ENCODE measurements at places on chromosomes 6 and 20.

DNA sequence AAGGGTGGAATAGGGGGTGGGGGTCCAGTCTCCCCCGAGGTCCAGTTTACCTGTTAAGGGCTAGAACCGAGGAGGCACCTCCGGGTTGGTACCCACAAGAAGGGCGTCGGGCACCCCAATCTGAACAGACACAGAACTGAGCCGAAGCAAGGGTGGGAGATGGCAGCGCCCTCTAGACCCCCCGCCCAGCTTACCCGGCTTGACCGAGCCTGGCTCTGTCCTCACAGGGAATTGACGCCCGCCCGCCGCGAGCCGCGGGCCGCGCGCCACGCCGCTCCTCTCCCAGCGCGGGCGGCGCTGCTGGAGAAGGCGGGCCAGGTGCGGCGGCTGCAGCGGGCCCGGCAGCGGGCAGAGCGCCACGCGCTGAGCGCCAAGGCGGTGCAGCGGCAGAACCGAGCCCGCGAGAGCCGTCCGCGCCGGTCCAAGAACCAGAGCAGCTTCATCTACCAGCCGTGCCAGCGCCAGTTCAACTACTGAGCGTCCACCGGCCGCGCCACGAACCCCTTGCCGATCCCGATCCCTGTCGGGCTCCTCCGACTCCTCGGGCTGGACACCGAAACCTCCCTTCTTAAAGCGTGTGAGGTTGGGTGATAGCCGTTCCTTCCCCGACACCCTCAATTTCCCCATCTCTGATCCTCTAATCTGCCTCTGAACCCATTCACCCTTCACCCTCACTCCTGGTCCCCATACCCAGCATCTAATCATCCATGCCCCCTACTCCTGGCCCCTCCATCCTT lies 5.9 kb downstream of the TP53INP2 start:
- DNase-seq = peak; percentile 47

GRCh38 chr6:19736066-19736465 lies 101.1 kb upstream of the ID4 start:
- no peak for DNase-seq

DNA sequence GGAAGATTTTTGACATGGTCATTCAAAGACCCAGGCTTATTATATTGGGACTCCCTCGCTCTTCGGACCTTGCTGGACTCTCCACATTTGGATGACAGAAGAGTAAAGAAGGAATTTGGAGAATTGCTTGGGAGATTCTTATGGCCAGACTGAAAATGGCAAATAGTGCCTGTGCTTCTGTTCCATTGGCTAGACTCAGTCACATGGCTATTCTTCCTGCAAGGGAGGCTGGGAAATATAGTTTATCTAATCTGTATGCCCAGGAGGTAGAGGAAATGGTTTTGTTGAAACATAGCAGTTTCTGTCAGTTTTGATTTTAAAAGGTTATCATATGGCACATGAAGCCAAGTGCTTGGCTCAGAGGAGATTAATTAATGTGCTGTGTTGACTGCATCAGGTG lies 286.6 kb upstream of the JAG1 start:
- DNase-seq = no peak

- DNase-seq = no peak
Observed at GRCh38 chr6:21597801-21598673, 4.5 kb downstream of the SOX4 start.
